ENCODE measurements at places on chromosomes 1 and 21.

DNA sequence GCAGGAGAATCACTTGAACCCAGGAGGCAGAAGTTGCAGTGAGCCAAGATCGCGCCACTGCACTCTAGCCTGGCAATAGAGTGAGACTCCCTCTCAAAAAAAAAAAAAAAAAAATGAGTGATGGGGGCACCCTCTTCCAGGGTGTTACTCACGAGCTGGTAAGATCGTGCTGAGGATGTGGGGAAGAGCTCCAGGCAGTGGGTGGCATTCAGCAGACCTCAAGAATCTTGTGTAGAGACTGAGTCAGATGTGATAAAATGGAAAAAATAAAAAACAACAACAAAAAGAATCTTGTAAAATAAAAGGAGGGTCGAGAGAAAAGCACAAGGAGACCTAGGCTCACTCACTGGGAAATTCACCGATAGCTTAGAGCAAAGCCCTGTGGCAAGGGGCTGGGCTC lies 38.5 kb downstream of the EPHA2 start:
- DNase-seq = no peak

- no peak for DNase-seq
These were observed 942.6 kb downstream of the PLA2G4A start for GRCh38 chr1:187771396-187771795.

DNA sequence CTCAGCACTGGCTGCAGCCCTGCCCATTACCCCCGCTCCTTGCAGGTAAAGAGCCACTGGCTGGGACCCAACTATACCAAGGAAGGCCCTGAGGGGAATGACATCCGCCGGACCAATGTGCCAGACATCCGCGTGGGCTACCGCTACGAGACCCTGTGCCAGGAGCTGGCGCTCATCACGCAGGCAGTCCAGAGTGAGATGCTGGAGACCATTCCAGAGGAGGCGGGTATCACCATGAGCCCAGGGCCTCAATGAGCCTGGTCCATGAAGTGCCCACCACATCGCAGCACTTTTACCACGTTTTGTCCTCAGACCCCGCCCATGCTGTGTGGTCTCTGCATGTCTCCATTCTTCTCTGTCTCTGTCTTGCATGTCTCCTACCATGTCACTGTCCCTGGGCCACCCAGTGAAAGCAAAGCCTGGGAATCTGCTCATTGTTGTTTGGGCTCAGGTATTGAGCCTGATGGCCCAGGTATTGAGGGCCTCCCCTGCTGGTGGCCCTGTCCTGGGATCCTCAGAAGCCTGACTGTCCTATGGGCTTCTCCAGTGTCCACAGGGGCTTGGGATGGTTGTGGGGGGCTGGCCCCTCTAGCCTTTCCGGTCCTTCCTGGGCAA lies 11.4 kb downstream of the AMPD2 start:
- no peak for DNase-seq

- no peak for DNase-seq
These were observed 108.0 kb downstream of the SDCCAG8 start for GRCh38 chr1:243363832-243364231.

DNA sequence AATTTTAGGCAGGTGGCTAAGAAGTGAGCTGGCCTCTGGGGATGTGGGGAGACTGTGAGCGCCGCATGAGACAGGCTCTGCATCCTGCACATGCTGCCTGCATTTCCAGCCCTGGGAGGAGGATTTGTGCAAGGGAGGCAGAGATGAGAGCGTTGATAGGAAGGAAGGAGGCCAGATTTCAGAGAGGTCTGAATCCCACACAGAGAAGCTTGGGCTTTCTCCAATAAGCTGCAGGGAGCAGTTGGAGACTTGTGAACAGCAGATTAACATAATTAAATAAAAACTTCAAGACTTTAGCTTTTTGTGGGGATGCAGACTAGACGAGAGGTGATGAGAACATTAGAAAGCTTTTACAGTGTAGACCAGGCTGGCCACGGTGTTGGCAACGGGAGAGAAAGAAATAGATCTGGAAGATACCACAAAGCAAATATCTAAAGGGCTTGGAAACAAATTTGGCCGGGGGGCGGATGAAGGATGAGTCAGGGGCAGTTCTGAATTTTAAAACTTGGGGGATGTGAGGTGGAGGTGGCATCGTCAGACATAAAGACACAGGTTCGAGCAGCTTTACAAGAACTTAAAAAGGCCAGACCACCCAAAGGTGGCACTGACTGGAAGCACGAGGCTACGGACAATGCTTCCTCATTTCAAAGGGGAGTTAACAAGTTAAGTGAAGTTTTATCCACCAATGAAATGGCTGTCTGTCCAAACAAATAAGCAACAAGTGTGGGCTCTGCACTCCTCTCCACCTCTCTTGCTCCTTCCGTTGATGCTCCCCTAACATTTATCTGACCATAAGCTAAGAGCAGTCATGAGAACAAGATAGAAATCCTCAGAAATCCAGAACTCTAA lies 57.0 kb downstream of the HIVEP3 start:
- DNase-seq = no peak

DNA sequence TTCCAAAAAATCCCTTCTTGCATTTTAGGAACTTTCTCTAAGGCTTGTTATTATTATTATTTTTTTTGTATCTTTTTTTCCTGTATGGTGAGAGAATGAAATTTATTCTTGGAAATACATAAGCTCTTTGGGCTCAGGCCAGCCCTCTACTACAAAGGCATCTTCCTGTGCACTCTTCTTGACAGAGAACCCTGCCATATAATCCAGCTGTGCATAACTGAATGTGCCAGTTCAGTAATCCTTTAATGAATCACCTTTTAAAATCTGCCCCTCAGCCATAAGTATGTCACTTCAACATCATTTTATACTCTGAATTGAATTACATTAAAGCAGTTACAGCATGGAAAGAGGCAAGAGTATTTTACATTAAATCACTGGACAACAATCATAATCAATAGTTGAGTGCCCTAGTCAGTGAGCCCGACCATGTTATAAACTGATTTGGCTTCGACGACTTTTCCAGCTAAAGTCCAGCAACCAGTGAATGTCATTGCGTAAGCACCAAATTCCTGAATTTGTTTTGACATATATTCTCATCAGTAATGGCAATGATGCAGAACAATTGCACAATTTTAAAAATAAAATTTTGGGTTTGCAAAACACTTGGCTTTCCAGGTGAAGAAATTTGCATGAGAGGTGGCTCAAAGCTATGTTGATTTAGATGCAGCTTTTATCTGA lies 59.2 kb upstream of the KCNK2 start:
- no peak for DNase-seq
